ENCODE measurements at places on chromosomes 11 and 22.

- no peak for DNase-seq
These were observed 142.8 kb downstream of the CTTN start for GRCh38 chr11:70541176-70541575.

GRCh38 chr11:567011-567628 lies 6.3 kb downstream of the RASSF7 start:
- no peak for DNase-seq

DNA sequence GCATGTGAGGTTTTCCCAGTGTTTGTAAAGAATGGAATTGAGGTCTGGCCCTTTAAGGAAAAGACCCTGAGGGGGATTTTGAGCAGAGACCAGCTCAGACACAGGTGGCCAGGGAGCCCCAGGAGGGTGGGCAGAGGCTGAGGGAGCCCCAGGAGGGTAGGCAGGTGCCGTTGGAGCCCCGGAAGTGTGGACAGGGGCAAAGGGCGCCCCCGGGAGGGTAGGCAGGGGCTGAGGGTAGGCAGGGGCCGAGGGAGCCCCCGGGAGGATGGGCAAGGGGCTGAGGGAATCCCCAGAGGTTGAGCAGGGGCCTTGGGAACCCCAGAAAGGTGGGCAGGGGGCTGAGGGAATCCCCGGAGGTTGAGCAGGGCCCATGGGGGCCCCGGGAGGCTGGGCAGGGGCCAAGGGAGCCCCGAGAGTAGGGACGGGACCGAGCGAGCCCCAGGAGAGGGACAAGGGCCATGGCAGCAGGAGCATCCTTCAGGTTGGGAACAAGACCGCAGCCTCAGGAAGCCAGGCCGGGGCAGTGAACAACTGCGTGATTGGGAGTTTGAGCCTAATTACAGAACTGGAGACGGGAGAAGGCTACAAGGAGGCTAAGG lies 292.0 kb downstream of the BRD1 start:
- DNase-seq, result no peak

- DNase-seq, result peak; percentile 81
These were observed at the start of gene PGGHG for GRCh38 chr11:288478-289397. Gene PGGHG, plus strand, starts transcription at chr11:289126. Its CDS starts 691 bp downstream, at chr11:289817.

DNA sequence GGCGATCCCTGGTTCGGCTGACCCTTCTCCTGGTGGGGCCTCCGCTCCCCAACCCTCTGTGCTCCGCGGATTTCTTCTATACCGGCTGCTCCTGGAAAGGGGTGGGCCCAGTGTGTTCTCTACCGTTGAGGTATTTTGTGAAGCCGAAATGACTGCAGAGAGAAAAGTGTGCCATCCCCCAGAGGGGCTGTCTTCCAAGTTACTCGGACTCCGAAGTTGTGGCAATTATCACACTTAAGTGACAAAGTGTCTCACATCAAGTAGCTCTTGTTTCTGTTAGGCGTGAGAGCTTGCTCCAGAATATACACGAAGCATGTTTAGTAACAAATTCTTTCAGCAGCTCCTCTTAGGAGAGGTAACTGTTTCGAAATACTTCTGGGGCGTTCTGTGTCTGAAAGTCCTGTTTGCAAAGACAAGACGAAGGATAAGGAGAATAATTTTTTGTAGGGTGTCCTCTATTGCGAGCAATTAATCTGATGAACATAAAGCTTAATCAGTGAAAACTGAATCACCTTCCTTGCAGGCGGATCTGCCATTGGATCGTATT lies 434 bp downstream of the XPNPEP3 start:
- DNase-seq, result no peak

GRCh38 chr11:115078461-115079438 lies 400.4 kb downstream of the NXPE2 start:
- no peak for DNase-seq

DNA sequence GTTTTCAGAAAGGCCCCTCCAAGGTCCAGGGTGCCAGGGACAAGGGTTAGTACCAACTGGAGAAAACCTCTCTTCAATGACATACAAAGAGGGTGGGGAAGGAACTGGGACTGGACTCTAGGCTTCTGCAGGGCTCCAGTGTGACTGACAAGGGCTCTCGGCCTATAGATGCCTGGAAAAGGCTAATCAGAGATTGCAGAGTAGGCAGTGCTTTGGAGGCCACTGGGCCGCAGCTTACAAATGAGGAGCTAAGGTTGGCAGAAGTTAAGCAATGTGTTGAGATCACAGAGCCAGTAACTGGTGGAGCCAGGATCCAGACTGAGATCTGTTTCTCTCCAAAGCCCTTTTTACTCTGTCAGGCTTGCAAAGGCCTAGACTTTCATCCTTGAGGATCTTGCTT lies 7.4 kb upstream of the DGKZ start:
- DNase-seq, result no peak

- DNase-seq, result no peak
These were observed 8.8 kb downstream of the CLMP start for GRCh38 chr11:123186286-123186685.

DNA sequence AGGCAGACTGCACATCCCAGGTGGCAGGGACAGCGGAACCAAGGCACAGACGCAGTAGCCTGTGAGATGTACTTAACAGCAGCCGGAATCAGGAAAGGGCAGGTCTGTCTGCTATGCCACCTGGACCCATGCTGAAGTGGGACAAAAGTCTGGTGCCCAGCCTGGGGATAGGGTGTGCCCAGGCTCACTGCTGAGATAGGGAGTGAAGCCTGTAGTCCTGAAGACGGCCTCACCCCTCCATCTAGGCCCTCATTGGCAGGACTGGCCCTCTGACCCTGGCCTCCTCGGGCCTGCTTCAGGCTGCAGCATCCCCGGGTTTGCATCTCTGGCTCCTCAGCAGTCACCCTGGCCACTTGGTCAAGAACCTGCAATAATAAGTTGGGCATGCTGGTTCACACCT lies 32.4 kb upstream of the TSKU start:
- DNase-seq, result no peak

DNA sequence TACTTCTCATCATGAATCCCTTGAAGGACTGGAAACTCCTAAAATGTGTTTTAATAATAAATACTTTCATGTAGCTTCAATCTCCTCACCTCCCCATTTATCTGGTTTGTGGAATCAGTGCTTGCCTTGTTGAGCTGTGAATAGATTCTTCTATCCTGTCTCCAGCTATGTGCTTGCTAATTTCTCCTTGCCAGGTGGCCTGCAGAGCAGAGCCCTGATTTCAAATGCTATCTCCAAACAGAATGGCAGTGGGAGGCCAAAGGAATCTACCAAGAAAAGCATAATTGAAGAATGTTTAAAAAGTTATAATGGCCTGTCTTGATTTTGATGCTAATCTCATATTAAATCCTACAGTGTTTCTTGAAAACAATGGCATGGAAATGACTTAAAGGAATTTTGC lies 309.3 kb upstream of the CHORDC1 start:
- DNase-seq, result no peak

DNA sequence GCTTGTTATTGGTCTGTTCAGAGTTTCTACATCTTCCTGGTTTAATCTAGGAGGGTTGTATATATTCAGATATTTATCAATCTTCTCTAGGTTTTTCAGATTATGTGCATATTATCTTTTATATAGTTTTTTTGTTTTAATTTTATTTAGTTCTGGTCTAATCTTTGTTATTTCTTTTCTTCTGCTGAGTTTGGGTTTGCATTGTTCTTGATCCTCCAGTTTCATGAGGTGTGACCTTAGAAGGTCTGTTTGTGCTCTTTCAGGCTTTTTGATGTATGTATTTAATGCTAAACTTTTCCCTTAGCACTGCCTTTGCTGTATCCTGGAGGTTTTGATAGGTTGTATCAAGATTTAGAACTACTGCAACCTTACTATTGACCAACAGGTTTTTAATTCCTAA lies 117.7 kb downstream of the VPREB1 start:
- no peak for DNase-seq

DNA sequence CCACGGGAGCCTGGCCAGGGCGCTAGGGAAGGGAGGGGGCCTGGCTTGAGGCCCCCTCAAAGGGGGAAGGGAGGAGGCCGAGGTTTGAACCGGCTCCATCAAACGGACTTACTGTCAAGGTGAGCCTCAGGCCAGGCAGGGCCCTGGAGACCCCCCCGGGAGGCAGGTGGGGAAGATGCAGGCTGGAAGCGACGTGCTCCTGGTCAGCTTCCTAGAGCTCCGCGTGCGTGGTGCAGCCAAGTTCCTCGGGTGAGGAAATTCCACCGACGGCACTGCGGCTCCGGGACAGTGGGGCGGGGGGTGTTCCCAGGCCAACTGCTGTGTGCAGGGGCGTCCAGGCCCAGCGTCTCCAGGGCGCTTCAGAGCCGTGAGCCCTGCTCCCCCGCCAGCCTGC lies 7.2 kb upstream of the TRABD start:
- DNase-seq, result no peak

DNA sequence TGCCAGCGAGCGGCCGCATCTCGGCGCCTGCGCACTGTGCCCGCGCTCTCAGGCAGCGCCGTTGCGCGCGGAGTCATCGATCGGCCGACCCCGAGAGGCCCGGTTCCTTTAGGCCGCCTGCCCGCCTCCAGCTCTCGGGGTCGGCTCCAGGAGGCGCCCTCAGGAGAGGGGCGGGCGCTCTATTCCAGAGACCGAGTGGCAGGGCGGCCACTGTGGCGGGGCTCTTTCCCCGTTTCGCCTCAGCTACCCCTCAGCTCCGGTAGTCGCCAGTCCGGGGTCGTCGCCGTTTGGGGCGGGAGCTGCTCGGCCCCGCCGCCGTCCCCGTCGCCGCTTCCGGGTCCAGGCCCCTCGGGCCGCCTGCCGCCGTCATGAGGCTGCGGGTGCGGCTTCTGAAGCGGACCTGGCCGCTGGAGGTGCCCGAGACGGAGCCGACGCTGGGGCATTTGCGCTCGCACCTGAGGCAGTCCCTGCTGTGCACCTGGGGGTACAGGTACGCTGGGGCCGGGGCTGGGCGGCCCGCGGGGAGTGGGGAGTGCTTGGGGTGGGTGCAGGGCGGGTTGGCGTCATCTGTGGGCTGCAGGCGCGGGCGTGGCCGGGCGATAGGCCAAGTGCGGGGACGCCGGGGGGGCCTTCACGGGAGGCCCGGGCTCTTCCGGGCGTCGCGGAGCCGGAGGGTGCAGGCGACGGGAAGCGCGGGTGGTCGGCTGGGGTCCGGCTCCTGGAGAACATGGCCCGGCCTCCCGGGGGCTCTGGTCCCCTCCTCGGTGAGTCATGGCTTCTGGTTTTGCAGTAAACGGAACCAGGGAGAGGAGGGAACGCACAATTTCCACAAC lies at the start of gene FBXO7:
TSS of gene FBXO7 (plus strand) at position 177 of the 833 bp plus-strand sequence. CDS start at position 369, 192 bp downstream.
- peak; percentile 25 for DNase-seq

GRCh38 chr22:20509344-20510047 lies 2.1 kb downstream of the MED15 start:
- DNase-seq, result peak; percentile 75

DNA sequence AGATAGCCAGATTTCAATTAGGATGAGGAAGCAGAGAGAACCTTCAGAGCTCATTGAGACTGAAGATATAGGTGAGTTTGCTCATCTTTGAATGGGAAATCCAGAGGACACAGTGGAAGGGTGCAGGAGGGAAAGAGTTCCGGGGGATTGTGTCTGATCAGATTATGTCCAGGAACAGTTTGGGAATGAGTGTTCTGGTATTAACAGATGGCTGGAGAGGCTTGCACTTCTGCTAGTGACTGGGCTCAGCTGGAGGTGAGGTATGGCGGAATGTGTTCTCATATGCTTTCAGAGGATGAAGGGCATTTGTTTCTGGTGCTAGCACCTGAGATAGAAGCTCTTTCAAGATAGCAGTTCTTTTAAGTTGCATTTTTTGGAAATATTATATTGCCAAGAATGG lies 27.6 kb downstream of the ALKBH3 start:
- DNase-seq, result no peak

GRCh38 chr11:102836290-102836875 lies 7.0 kb downstream of the MMP3 start:
- no peak for DNase-seq

GRCh38 chr11:63866211-63866610 lies 27.3 kb downstream of the MARK2 start:
- DNase-seq, result no peak

DNA sequence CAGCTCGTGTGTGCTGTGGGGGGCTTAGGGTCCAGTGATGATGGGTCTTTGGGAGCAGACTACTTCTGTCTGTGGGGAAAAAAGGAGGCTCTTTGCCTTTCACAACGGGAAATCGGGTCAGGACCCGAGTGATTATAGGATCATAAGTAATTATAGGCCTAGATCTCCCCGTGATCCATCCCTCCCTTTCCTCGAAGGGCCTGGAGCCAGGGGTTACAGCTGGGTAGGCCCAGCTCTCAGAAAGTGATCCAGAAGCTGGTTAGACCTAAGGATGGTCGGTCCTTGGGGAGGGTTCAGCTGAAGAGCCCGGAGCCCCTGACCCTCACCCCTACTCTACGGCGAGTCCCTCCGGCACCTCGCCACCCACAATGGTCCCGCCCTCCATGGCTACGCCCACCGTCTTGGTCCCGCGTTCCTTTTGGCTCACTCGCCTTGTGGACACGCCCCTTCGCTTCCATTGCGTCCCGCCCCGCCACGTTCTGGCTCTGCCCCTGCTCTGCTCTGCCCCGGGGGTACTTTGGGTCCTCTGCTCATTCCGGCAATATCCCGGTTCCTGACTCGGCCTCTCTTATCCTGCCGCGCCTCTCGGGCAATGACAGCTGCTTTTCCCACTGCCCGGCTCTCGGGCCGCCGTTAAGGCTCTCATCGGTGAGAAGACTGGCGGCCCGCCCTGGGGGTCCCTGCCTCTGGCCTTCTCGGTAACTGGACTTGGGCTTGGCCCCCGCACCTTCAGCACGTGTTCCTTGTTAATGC lies 5.0 kb downstream of the IGSF22 start:
- DNase-seq, result peak; percentile 72

- DNase-seq, result peak; percentile 48
These were observed 89.0 kb downstream of the ISX start for GRCh38 chr22:35154937-35155387.

DNA sequence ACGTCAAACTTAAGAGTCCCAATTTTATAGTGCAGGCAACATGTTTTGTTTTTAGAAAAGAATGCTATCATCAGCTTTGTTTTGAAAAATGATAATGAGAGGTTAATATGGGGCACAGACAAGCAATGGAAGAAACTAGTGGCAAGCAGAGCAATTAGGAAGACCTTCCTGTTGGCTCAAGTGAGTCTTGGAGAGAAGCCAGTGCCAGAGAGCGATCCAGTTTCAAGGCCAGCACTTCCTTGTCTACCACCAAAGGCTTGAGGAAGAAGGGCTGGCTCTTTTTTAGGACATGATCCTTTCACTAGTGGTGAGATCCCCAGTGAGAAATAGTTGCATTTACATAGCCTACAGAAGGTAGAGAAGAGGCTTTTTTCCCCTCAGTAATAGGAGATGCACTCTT lies 1340.7 kb downstream of the LRRC4C start:
- DNase-seq, result no peak

- DNase-seq, result peak; percentile 91
These were observed 34.7 kb downstream of the CCDC83 start for GRCh38 chr11:85889676-85890579.

- no peak for DNase-seq
These were observed 97.9 kb downstream of the STIM1 start for GRCh38 chr11:3953327-3953726.

GRCh38 chr11:2530855-2531200 lies 86.0 kb downstream of the KCNQ1 start:
- DNase-seq, result no peak
